ENCODE measurements at places on chromosomes 5 and 9.
A peak's percentile ranks its signal among the peaks of the same experiment; 100 is the strongest.

- H3K27me3 ChIP-seq, result no peaks in the 10 kb centered on the region
- no peaks in the 10 kb centered on the region for H3K4me1 ChIP-seq
- no peak overlapping the region for H3K27ac ChIP-seq
- no peaks in the 10 kb centered on the region for H3K36me3 ChIP-seq
These were observed 81.8 kb upstream of the MAMDC2 start for GRCh38 chr9:69961843-69962242.

DNA sequence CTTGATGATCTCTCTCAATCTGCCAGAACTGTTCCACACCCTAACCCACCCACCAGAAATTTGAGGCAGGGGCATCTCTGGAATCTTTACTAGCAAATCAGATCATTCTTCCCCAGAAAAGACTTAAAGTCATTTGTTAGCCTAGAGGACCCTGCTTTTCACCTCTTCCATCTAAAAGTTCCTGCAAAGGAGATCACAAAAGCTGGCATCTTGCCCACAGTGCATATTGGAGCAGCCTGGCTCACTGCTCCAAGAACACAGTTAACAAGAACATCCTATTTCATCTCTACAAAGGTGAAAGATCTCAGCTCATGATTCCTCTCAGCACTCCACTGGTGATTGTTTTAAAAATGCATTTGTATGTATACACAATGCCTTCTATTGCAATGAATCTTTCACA is 36.3 kb downstream of the GABRP start:
- H3K4me3 ChIP-seq, result no peak overlapping the region
- no peaks in the 10 kb centered on the region for H3K36me3 ChIP-seq
- no peaks in the 10 kb centered on the region for H3K4me1 ChIP-seq

DNA sequence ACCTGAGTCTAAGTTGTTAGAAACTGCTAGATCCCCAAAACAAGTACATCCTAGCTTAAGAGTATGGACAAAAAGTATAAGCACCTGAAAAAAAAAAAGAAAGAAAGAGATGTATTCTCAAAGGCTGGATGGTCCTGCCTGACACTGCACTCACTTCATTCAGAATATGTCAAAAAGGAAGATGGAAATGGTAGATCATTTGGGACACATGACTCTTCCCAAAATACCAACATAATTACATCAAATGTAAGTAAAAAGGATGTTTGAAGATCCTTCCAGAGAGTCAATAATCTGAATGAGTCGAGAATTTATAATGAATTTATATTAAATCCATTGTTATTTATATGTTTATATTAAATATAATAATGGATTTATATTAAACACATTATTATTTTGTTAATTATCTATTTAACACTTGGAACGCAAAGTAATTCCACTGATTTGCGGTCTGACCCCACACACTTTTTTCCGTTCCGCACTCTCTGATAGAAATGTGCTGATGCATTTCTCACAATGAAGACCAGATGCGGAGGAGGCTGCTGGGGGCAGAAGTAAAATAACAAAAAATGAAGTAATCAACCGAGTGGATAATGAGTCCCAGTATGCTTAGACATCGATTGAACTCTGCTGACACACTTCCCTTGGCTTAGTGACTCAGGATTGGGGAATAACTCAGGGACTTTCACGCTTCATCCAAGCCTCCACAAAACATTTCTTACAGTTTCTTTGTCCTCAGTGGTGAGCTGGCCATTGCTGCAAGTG is 201.2 kb downstream of the ADAMTS12 start:
- H3K36me3 ChIP-seq, result no peaks in the 10 kb centered on the region
- H3K27ac ChIP-seq, result no peak overlapping the region
- no peak overlapping the region for H3K4me3 ChIP-seq
- DNase-seq, result no peak
- H3K4me1 ChIP-seq, result no peaks in the 10 kb centered on the region

GRCh38 chr9:86471171-86471815 is 117.1 kb upstream of the TUT7 start:
- no peak overlapping the region for H3K27ac ChIP-seq
- no peak overlapping the region for H3K4me3 ChIP-seq
- peaks cover 4% of the 10 kb centered on the region for H3K27me3 ChIP-seq

DNA sequence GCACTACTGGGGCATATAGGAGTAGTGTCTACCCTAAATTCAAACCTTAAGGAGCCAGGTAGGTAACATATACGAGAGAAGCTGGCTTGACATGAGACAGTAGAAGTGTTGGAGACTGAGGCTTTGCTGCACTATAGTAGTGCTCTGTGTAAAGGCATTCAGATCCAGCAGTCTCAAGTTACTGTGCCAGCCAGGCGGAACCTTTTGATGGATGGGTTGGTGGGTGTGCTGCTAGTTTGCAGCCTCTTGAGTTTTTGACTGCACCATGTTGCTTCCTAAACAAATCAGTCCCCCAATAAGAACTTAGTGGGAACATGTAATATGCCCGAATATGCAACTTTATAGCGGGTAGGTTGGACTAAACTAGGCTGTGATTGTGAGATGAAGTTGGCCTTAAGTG is 1.5 kb downstream of the CLTA start:
- peaks cover 6% of the 10 kb centered on the region for H3K36me3 ChIP-seq
- peak overlapping the region; percentile 85 for H3K4me3 ChIP-seq
- no peaks in the 10 kb centered on the region for H3K27me3 ChIP-seq
- H3K4me1 ChIP-seq, result peaks cover 36% of the 10 kb centered on the region

GRCh38 chr5:173602423-173602822 is 14.0 kb downstream of the BOD1 start:
- H3K27ac ChIP-seq, result no peak overlapping the region
- no peaks in the 10 kb centered on the region for H3K27me3 ChIP-seq
- H3K36me3 ChIP-seq, result peaks cover 19% of the 10 kb centered on the region
- no peaks in the 10 kb centered on the region for H3K4me1 ChIP-seq
- no peak overlapping the region for H3K4me3 ChIP-seq

- no peak for DNase-seq
- no peaks in the 10 kb centered on the region for H3K36me3 ChIP-seq
- H3K27me3 ChIP-seq, result peaks cover 35% of the 10 kb centered on the region
- H3K4me1 ChIP-seq, result peaks cover 77% of the 10 kb centered on the region
- no peak within 1 kb of the TSS for H3K4me3 ChIP-seq
- no peak within 1 kb of the TSS for H3K27ac ChIP-seq
These were observed at the start of gene PDGFRB for GRCh38 chr5:150155258-150156026. PDGFRB (minus strand) TSS chr5:150155845; CDS start chr5:150137047, 18,798 bp downstream.

- DNase-seq, result peak; percentile 55
- H3K27me3 ChIP-seq, result no peaks in the 10 kb centered on the region
- H3K36me3 ChIP-seq, result no peaks in the 10 kb centered on the region
- H3K4me3 ChIP-seq, result no peak overlapping the region
- no peak overlapping the region for H3K27ac ChIP-seq
- peaks cover 4% of the 10 kb centered on the region for H3K4me1 ChIP-seq
These were observed 20.4 kb downstream of the GNPDA1 start for GRCh38 chr5:141992349-141992963.

DNA sequence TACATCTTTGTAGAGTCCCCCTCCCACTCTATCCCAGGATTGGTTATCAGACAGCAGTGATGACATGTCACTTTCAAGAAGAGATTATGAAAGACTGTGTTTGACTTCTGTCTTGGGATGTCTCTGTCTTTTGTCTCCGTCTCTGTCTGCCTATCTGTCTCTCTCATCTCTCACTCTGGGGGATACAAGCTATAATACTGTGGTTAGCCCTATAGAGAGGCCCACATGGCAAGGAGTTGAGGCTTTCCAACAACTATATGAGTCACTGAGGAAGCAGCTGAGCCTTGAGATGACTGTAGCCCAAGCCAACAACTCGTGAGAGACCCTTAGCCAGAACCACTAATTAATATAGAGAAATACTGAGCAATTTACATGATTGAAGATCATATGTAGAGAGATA is 284.8 kb downstream of the PDE4D start:
- H3K4me1 ChIP-seq, result no peaks in the 10 kb centered on the region
- no peak for DNase-seq
- no peak overlapping the region for H3K4me3 ChIP-seq

- no peaks in the 10 kb centered on the region for H3K27me3 ChIP-seq
- DNase-seq, result no peak
- no peak overlapping the region for H3K27ac ChIP-seq
- no peaks in the 10 kb centered on the region for H3K4me1 ChIP-seq
These were observed 291.8 kb downstream of the CDH10 start for GRCh38 chr5:24353016-24353415.

GRCh38 chr9:83027153-83027891 is 35.6 kb downstream of the RASEF start:
- no peak overlapping the region for H3K4me3 ChIP-seq
- no peaks in the 10 kb centered on the region for H3K27me3 ChIP-seq
- no peaks in the 10 kb centered on the region for H3K4me1 ChIP-seq

DNA sequence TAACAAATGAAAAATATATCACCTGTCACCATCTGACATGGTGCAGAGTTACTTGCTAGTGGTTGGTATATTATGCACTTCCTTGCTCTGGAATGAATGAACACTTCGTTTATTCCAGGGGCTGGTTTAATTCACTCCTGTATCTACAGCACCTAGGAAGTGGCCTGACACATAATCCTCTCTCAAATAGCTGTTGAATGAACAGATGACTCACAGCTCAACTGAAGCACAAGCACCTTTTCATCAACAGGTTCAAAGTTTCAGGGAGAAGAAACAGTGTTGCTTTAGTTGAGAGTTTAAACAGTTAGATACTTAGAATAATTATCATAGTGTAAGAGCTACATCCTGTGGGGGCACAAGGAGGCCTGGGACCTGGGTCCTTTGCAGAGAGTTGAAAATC is 135.0 kb upstream of the DAP start:
- H3K27ac ChIP-seq, result no peak overlapping the region
- DNase-seq, result peak; percentile 35
- H3K27me3 ChIP-seq, result no peaks in the 10 kb centered on the region
- peaks cover 18% of the 10 kb centered on the region for H3K4me1 ChIP-seq

- H3K4me1 ChIP-seq, result no peaks in the 10 kb centered on the region
- H3K36me3 ChIP-seq, result no peaks in the 10 kb centered on the region
- H3K4me3 ChIP-seq, result no peak overlapping the region
- no peak for DNase-seq
- no peaks in the 10 kb centered on the region for H3K27me3 ChIP-seq
These were observed 80.7 kb upstream of the ADAMTS19 start for GRCh38 chr5:129379406-129379805.

- peaks cover 20% of the 10 kb centered on the region for H3K4me1 ChIP-seq
- no peaks in the 10 kb centered on the region for H3K36me3 ChIP-seq
- no peak overlapping the region for H3K4me3 ChIP-seq
- peaks cover 70% of the 10 kb centered on the region for H3K27me3 ChIP-seq
- no peak for DNase-seq
- H3K27ac ChIP-seq, result no peak overlapping the region
These were observed 3.0 kb downstream of the GOLM1 start for GRCh38 chr9:86096386-86096785.

All from HepG2 (cell line).